ENCODE measurements at places on chromosomes 6 and 20. TPM values are rescaled to one million over a fixed set of nuclear protein-coding genes. Genes with fewer than 3 reads are reported as not detected.
A peak's percentile ranks its signal among the peaks of the same experiment; 100 is the strongest.

- no peak for DNase-seq
These were observed 9.2 kb downstream of the SLCO4A1 start for GRCh38 chr20:62651285-62652021.

- no peak for DNase-seq
These were observed 75.1 kb downstream of the LY86 start for GRCh38 chr6:6663421-6664135.

DNA sequence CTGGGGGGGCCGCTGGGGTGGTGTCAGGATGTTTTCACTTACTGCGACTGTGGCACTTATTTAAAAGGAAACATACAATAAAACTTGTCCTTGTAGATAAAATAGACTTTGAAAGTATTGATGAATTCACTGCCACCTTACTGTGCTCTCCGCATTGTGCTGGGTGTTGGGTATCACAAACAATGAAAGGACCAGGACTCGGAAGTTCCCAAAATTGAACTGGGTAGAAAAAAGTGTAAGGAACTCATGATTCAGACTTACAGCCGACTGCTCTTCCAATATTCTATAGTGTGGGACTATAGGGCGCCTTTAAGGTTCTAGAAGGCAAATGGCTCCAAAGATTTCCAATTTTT is 32.1 kb upstream of the ID4 start:
- no peak for DNase-seq

DNA sequence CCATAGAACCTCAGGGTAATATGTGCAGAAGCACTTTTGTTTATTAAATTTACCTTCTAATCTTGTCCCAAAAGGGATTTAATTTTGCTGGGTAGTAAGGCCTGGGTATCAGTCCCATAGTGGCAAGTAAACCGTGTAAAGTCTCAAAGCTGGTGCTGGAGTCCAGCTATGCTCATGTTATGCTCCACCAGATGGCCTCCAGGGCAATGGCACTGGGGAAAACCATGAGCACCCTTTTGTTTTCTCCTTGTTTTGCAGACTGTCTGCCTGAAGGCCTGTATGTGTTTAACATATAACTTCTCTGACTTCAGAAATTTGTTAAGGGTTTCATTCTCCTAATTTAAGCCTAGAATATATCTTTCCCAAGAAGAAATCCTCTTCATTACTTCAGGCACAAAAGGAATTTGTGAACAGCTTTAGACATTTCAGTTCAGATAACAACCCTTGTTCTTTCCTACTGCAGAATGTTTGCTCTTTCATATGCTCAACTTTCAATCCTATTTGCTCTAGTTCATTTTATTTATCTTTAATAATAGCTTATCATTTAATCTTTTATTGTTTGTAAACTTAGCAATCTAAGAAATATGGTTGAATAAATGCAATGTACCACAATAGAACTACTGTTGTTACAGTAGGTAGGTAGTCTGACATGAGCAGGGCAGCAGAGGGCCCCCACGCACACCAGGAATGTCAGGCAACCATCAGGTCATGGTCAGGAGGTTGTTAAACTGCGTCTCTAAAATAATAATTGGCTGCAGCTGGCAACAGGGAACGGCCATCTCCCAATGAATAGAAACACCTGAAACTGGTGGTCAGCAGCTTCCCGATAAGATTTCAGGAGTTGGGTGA is 162.8 kb downstream of the TENT5A start:
- DNase-seq, result no peak

- no peak for DNase-seq
These were observed 4.2 kb downstream of the IL17A start for GRCh38 chr6:52190409-52190808.

GRCh38 chr20:5720696-5721095 is 29.5 kb upstream of the SHLD1 start:
- no peak for DNase-seq

DNA sequence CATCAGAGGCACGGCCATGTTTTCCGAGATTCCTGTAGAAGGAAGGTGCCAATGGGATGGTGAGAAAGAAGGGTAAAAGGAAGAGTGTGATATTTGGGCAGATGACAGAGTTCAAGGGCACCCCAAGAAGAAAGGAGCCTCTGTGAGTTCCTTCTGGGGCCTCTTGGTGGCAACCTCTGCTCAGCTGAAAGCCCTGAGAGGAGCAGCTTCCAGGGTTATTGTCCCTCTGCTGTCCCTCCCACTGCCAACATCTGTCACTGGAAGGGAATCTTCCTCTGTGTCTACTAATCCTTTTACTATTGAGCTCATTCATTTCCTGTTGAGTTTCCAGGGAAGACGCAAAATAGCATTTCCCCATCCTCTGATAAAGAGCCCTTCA is 40.0 kb upstream of the KCNK16 start:
- DNase-seq, result peak; percentile 51

DNA sequence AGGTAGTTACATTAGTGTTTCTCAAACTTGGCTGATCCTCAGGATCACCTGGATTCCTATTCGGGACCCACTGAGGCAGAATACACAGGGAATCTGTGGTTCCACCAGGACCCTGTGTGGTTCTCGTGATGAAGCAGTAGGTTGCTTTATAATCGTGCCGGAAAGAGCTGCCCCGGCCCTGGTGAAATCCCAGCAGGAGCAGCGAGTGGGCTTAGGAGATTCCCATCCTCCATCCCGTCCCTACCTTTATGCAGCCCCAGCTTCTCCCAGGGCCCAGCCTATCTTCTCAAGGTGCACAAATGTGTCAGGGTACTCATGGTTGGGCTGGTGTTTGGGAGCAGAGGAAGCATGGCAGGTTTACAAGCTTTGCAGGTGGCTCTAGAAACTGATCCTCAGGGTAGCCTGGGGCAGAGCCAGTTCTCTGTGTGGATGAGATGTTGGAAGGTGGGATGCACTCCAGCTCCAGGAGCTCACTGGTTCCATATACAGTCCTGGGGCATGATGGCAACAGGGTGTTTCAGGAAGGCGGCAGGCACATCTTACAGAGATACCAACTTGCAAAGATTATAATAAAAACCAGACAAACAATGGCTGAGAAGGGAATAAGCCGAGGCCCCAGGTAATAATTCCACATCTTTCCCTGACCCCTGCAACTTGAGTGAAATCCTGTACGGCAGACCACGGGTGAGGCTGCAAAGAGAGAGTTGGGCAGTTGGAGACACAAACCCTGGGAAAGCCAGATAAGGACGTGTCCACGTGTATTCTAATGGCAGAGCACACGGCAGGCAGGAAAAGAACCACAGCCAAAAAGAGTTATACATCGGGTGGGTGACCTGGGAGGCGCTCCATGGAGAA is 5.9 kb downstream of the SLC22A1 start:
- DNase-seq, result no peak

DNA sequence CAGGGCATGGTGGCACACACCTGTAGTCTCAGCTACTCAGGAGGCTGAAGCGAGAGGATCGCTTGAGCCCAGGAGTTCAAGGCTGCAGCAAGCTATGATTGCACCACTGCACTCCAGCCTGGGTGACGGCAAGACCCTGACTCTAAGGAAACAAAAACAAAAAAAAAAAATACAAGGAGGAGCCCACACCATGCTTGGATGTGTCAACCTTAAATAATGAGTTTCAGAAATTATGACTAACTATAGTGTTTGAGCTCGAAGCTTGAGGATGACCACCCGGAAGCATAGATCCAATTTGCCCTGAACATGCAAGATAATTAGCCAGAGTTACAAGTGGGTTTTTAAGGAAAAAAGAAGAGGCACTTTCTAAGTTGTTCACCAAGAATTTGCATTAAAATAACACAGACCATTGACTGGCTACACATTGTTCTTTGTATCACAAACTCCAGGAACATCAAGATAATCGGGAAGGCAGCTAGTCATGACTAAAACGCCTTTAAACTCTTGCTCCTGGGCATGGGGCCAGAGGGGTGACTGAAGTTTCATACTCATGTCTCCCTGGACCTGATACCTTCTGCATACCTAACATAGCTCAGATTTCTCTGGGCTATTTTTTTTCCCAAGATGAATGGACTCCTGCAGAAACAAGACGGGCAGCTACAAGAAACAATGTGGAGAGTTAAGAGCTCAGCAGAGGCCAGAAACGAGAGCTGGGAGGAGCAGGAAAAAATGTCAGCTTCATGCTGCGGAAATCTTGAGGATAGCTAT is 289.6 kb downstream of the PREX1 start:
- no peak for DNase-seq

GRCh38 chr20:35756404-35756803 is 14.3 kb upstream of the RBM39 start:
- no peak for DNase-seq

DNA sequence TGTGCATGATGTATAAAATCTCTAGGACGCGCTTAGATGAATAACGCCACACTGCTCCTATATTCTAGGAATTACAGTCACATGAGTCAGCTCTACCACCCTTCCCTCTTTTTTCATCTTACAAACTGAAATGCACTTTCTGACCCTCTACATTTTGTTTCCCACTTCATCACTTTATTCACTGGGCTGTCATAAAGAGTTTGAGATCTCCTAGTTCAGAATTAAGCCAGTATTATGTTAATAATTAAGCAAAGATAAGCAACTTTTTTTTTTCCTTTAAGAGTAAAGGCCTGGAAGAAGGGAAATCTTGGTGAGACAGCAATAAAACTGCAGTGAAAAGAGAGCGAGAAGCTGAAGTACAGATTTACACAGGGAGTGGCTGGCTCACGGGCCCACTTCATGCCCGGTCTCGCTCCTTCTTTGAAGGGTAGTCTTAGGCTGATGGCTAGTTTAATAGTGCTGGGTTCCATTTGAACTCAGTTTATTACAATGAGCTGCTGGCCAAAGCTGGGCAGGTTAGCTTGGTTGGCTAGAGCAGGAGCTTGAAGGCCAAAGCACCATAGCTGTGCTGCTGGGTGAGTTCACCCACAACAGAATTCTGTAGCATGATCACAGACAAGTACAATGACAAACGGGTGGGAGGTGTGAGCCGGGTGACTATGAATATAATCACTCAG is 110.6 kb downstream of the MAP7 start:
- no peak for DNase-seq

DNA sequence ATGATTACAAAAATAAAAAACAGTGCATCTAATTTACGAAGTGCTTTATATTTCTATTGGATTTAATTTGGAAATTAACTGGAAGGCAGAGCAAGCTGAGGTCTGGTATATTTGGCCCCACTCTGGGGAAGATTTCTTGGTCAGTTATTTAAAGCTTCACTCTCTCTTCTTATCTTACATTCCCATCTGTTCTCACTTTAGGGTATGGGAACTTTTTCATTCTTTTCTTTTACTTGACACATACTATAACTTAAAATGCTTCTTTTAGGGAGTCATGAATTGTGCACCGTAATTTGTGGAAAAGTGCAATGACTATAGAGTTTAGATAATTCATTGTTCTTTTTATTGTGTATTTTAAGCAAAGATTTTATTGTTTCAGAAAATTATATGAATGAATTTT is 170.4 kb downstream of the BCKDHB start:
- DNase-seq, result no peak

GRCh38 chr6:10401632-10402223 is 13.1 kb downstream of the TFAP2A start:
- DNase-seq, result no peak

DNA sequence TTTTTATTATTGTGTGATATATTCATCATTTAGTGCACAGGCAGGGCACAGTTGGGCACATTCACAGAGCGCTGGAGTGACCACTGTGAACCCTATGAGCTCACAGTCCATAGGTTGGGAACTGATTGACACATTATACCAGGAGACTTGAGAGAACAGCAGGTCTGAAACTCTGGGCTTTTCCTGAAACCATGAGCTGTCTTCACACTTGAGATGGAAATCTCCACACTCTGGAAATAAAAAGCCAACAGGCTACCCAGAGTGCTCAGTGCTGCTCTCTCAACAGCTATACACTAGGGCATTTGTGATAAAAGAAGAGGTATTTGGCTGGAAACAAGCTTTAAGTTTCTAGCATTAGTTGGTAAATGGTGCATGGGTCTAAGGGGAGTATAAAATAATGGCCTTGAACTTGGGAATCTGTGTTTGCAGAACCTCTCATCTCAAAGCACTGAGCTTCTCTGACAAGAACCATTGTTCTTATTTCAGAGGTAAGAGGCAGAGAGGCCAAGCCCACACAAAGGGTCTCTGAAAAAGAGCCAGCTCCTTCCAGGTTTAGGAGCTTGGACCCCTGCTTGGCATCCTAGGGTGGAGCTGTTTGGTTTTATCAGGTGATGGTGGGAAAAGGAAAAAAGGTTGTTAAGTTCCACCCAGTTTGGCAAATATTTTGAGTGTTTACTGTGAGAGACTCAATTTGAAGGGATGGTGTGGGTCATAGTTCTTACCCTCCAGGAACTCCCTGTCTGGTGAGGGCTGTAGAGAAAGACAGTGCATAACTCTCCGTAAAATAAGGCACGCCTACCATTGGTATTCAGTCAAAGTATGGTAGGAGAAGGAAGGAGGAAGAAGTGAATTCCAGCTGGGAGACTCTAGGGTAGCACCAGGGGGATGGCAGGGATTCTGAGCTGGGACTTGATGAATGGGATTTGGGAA is 14.5 kb downstream of the CHMP4B start:
- no peak for DNase-seq

DNA sequence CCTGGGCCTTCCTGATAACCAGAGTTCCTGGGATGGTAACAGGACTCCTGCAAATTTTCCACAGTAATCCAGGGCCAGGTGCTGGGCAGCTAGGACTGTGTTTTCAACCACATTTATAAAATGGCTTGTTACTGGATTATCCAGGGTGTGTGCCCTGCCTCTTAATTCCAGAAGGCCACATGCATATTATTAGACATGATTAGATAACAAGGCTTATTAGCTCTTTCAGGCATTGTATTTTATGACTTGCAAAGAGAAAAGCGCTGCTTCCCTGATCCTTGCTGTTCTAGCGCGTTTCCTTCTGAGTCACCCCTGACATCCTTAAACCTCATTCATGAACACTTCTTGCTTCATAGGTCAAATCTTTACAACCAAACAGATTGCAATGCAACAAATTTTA is 208.6 kb downstream of the UST start:
- no peak for DNase-seq

DNA sequence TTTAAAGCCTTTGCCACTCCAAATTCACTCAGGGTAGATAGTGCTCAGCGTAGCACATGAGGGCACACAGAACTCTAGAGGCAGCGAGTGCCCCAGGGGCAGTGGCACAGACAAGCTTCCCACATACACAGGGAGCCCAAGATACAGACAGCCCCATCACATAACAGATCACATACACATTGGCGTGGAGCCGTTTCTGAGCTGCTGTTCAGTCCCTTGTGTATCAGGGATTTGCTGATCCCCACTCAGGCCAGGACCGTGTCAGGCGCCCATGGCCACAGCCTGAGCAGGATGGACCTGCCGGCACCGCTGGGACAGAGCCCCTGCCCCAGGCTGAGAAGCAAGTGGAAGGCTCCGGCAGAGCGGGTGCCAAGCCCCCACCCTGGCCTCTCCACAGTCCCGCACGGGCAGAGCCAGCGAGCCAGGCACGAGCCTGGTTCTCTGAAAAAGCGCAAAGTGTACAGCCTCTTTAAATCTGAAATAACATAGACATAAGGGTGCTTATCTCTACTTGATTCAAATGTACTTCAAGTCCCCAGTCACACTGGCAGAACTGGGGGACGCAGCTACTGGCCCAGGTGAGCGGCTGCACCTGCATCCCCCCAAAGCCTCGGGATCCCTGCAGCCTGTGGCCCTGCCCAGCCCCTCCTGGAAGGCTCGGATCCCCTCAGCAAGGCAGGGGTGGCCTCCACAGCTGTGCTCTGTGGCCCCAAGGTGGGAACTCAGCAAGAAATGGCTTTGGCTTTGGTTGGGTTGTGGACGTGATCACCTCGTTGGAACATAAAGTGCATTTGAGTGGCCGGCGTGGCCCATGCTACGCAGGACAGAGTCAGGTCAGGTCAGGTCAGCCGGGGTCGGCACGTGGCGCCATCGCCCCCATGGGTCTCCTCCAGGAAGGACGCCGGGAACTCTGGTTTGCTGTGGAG is 231.3 kb downstream of the ERMARD start:
- no peak for DNase-seq

SNX3 gene
- total RNA-seq, result 90.8 TPM

CEBPB gene
- total RNA-seq, result 24.4 TPM

OOEP gene
- total RNA-seq, result not detected

HLA-DMA gene
- total RNA-seq, result 325 TPM
